Right cardiac atrium (tissue), 5 donors: ENCODE measurements at places on chromosomes 7 and 10. TPM values are rescaled to one million over a fixed set of nuclear protein-coding genes. Genes with fewer than 3 reads are reported as not detected.

The TUBB8 gene
- not detected for total RNA-seq

The CUTC gene
- total RNA-seq, result 22.6 TPM

The CCNY gene
- total RNA-seq, result 69.4 TPM

DNA sequence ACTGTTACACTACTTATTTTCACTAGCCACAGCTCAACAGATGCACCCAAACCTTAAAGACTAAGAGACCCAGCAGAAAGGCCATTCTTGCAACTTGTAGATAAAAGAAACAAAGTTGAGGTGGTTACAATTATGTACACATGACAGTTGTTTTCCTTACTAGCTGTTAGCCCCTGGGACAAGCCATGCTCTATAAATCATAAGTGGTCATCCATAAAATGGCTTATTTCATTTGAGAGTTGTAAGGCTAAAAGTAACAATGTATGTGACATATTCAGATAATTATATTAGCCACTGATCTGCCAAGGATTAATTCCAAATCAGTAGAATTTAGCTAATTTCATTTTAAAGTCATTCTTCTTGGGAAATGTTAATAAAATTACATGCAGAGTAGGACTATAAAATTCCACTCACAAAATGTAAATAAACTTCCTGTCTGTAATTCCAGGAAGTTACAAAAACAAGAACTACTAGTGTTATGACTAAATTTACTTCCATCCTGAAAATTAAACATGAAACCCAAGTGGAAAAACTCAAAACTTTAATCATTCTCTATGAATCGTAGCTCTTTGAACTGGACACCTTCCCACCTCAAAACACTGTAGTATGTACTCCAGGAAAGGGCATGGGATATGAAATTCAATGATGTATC, 13.3 kb downstream of the SLC37A3 start:
- DNase-seq, result no peak

DNA sequence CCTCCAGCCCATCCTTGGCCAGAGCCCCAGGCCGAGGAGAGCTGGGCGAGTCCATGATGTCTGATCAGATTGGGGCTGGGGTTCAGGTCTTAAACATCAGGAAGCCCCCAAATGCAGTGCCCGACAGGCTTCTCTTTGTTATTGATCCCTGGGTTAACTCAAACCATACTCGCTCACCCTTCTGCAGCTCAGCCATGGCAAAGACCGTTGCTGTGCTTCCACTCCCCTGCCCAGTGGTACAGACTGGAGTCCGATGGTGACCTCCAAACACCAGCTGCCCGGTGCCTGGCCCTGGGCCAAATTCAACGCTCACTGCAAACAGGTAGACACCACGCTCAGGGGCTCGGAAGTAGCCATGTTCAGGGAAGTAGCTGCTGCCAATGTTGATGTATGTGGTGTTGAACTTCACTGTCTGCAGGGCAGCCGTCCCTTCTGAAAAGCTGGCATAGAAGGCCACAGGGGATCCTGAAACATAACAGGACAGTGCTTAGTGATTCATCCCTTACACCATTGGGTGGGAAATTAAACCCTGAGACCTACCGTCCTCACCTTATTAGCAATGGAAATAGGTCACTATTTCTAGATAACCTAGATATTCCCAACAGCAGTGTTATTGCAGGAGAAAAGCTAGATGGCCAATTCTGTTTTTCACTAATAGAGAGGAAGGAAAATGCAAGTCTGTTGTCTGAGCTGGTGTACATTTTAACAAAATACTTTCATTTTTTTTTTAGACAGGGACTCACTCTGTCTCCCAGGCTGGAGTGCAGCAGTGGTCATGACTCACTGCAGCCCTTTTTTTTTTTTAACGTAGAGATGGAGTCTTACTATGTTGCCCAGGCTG, 20.5 kb downstream of the MMRN2 start:
- no peak for DNase-seq

GRCh38 chr10:83427101-83427500, 712.2 kb upstream of the GHITM start:
- no peak for DNase-seq

DNA sequence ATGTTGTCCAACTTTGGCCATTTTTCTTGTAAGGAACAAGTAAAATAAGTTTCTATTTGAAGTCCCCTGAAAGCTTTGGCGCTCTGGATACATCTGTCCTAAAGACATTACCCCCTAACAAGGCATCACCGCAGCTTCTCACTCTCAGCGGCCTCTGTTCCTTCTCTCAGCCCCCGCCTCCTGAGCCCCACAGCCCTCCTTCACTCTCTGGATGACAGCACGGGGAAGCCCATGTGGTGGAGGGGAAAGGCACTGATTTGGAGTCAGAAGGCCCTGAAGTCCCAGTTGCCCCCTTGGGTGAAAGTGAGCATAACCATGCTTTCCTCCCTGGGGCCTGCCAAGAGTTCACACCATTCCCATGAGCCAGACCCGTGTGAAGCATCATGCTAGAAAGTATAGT, 4.6 kb downstream of the H2BK1 start:
- DNase-seq, result no peak
